ENCODE measurements at places on chromosomes 6 and 20. TPM values are rescaled to one million over a fixed set of nuclear protein-coding genes. Genes with fewer than 3 reads are reported as not detected.

The JARID2 gene
- 8.9 TPM for total RNA-seq

The HLA-DQB2 gene
- not detected for total RNA-seq

The GSTA3 gene
- total RNA-seq: not detected

The TPD52L1 gene
- total RNA-seq: 10.8 TPM

The SPATS1 gene
- not detected for total RNA-seq

The GNRH2 gene
- total RNA-seq: 0.50 TPM

Data from smooth muscle cell of trachea (primary cell).